ENCODE measurements at places on chromosomes 3 and 15. TPM values are rescaled to one million over a fixed set of nuclear protein-coding genes. Genes with fewer than 3 reads are reported as not detected.
A peak's percentile ranks its signal among the peaks of the same experiment; 100 is the strongest.

CFAP44 gene
- total RNA-seq = 5.7 TPM

MCTP2 gene
- 14.6 TPM for total RNA-seq

EFCC1 gene
- total RNA-seq = 9.1 TPM

FBXO40 gene
- not detected for total RNA-seq

DNA sequence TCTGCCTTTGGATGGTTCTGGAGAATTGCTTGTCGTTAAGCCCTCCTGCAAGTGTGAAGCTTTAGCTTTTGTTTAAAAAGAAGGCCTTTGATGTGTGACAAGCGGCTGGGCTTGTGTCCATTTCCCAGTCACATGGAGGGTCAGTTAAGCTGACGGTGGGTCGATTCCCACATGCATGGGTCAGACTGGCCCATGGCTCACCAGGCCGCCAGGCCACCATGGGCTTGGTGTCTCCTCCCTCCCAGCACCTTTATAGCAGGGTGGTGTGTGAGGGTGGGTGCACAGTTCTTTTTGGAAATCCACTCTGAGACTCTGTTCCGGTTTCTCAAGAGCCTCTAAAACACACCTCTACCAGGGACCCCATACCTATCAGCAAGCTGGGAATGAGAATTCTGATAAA, 67.2 kb downstream of the SCN5A start:
- H3K27me3 ChIP-seq = no peaks in the 10 kb centered on the region
- peak; percentile 64 for DNase-seq
- no peak overlapping the region for H3K27ac ChIP-seq
- peaks cover 32% of the 10 kb centered on the region for H3K4me1 ChIP-seq
- H3K36me3 ChIP-seq = no peaks in the 10 kb centered on the region

DNA sequence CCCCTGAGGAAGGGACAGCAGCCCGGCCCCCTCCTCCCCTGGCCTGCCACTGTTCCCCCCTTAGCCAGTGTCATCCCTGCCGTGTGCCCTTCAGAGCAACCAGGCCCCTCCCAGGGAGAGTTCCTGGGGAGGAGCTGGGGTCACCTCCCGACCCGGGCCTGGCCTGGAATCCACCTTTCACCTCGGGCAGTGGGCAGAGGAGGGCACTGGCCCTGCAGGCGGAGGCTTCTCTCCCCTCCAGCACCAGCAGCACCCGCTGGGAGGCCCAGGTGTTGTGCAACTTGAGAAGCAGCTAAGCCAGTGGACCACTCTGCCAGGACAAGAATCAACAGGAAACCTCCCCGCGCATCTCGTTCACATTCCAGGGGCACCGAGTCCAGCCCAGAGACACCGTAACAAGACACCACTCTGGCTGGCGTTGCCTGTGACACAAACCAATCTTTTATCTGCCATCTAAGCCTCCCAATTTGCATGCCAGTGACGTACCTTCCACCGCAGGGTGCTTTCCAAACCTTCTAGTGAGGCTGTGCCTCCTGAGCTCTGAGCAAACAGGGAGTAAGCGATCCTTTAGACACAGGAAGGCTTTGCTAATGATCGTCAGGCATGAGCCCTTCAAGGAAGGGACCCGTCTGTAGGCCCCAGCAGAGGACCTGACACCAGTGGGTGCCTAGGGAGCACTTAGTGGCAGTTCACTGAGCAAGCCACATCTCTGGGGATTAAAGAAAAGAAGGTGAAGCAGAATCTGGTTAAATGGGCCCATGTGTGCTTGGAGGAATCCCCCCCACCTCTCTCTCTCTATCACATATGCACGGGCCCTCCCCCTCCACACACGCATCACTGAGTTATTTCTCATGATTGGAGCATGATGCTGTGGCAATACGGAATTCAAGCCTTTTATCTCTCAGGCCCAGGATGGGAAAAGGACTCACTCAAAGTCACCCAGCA, 98.9 kb upstream of the TLE3 start:
- no peak for DNase-seq
- H3K27me3 ChIP-seq = no peaks in the 10 kb centered on the region
- peak overlapping the region; percentile 73 for H3K27ac ChIP-seq
- no peaks in the 10 kb centered on the region for H3K36me3 ChIP-seq
- no peak overlapping the region for H3K4me3 ChIP-seq

- no peaks in the 10 kb centered on the region for H3K27me3 ChIP-seq
- H3K4me1 ChIP-seq = peaks cover 17% of the 10 kb centered on the region
- no peaks in the 10 kb centered on the region for H3K36me3 ChIP-seq
- DNase-seq = no peak
Measured at GRCh38 chr3:118497274-118497673, 537.4 kb downstream of the IGSF11 start.

DNA sequence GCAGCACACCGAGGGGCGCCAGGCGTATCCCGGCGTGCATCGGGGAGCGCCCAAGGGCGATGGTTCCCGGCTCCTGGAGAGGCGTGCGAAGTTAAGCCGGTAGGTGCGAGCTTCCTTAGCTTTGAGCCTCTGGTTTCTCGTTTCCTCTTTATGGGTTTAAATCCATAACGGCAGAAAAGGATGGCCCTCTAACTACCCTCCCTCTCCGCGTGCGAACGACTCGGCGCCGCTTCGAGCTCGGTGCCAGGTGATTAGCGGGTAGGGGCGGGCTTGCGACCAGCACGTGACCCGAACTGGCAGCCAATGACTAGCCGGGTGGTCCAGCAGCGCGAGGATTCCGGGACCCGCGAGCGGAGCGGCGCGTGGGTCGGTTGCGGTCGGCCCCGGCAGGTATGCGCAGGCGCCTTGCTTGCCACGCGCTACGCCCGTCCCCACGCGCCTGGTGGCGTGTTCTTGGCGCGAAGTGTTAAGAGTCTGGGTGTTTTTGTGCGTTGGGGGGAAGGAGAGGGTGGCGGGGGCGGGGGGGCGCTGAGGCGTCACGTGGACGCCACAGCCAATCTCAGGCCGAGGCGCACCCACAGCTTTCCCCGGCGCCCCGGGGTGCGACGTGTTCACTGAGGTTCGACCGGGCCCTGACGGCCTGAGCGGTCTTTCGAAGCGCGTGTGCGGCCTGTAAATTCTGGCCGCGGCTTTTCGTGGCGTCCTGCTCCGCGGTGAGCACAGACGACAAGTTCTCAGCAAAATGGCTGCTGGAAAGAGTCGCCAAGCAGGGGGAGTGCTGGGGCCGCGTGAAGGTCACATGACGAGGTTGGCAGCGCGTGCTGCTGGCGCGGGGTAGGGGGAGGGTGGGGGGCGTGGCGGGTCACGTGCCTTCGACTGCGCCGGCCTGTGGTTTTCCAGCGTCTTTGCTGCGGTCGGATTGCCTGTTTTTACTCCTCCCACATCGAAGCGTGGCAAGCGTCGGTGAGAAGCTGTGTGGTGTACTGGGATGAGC, 38.7 kb upstream of the MGA start:
- DNase-seq = peak; percentile 95
- no peaks in the 10 kb centered on the region for H3K36me3 ChIP-seq
- H3K27me3 ChIP-seq = no peaks in the 10 kb centered on the region
- peaks cover 20% of the 10 kb centered on the region for H3K4me1 ChIP-seq
- H3K27ac ChIP-seq = peak overlapping the region; percentile 83

DNA sequence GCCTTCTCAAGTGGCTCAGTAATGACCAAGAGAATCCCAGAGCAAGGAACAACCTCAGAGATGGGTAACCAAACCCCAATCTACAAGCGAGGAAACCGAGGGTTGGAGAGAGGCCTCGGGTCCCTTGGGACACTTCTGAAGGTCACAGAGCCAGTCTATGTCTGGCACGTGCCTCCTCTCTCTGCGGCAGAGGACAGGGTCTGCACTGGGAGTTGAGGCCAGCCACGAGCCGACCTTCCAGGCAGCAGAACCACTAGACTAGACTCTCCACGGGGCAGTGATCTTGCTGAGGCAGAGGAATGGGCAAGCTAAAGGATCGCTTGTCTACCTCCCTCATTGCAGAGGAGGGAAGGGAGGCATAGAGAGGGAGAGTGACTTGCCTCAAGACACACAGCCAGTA, 100.6 kb upstream of the SMAD3 start:
- H3K4me3 ChIP-seq = no peak overlapping the region
- H3K36me3 ChIP-seq = no peaks in the 10 kb centered on the region
- DNase-seq = no peak
- H3K27ac ChIP-seq = no peak overlapping the region
- no peaks in the 10 kb centered on the region for H3K27me3 ChIP-seq

DNA sequence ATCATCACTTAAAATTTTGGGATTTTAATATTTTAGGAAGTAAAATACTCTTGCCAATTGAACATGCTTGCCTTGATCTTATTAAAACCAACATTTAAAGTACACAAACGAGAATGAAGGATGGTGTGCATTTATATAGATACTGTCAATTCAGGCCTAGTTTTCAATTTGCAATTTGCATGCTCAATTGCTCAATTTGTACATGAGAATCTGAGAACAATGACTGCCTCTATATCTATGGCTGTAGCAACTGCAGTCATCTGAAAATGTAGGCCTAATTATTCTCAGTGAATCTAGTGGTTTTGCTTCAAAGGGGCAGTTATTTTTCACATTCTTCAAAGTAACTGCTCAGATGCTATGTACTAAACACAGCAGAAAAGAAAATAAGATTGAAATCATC, 18.8 kb downstream of the ZBBX start:
- DNase-seq = no peak
- H3K4me3 ChIP-seq = no peak overlapping the region
- no peaks in the 10 kb centered on the region for H3K27me3 ChIP-seq

DNA sequence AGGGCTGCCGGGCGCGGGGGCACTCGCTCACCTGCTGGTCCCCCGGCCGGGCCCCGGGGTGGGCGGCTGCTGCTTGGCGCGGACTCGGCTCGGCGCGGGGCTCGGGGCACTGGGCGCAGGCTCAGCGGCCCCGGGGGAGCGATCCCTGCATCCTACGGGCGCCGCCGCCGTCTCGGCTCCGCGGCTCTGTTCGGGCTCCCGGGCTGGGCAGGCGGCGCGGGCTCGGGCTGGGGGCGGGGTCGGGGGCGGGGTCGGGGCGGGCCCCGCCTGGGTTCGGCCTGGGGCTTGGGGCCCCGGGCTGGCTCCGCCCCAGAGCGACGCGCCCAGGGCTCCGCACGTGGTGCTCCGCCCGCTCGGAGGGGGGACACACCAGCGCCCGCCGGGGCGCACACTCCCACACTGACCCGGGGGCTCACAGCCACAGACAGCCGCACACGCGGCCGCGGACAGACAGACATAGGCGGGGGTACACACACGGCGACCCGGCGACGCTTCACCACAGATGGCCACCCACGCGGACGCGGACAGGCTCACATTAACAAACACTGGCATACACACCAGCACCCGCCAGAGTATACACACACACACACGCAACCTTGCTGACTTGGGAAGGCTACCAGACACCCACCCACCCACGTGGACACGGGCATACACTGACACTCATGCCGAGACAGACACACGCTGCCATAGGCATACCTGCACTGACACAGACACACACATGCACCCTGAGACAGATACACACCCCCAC, at the start of gene SCN5A:
SCN5A (minus strand) TSS at position 188 of the 748 bp plus-strand sequence. CDS start 16,380 bp downstream, outside the sequence.
- peaks cover 28% of the 10 kb centered on the region for H3K27me3 ChIP-seq
- no peaks in the 10 kb centered on the region for H3K36me3 ChIP-seq
- peak; percentile 86 for DNase-seq
- H3K4me3 ChIP-seq = peak within 1 kb of the TSS; percentile 70
- H3K4me1 ChIP-seq = peaks cover 31% of the 10 kb centered on the region

- peaks cover 10% of the 10 kb centered on the region for H3K4me1 ChIP-seq
- no peak overlapping the region for H3K4me3 ChIP-seq
- DNase-seq = no peak
- H3K36me3 ChIP-seq = no peaks in the 10 kb centered on the region
- no peak overlapping the region for H3K27ac ChIP-seq
- H3K27me3 ChIP-seq = no peaks in the 10 kb centered on the region
Measured at GRCh38 chr15:75171408-75171807, 30.3 kb upstream of the C15orf39 start.

DNA sequence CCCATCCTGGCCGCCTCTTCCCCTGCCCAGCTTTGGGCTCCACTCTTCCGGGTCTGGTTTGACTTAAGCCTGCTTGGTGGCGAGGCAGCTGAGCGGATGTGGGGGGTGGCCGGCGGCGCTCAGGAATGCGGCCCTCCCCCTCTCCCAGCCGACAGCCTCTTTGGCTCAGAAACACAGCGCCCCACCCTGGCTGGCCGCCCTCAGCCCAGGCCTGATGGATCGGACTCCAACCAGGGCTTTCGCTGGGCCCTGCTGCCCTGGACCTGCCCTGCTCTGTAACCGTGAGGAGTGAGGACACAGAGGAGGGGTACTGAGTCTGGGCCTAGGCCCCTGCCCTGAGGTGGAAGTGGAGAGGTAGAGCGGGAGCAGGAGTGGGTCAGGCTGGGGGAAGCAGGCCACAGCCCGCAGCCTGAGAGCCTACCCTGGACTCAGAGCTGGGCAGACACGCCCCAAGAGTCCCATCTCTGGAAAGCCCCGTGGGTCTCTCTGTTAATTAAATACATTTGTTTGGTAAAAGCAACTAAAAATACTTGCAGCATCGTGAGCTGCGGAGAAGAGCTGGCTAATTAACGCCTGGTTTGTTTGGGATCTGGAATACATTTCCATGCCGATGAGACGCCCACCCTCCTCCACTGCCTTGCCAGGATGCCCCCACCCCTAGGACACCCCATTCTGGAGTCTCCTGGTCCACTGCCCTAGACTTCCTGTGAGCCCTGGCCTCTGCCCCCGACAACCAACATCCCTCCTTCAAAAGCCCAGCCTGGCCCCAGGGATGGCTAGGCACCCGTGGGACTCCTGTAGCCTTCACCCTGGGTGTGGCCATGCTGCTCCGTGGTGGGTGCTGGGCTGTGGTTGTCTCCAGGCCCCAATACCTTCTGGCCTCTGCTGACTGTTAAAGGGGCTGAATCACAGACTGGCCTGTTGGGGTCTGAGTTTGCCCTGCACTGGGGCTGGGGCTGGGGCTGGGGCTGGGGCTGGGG, 19.6 kb downstream of the PLXNA1 start:
- DNase-seq = peak; percentile 95
- no peaks in the 10 kb centered on the region for H3K36me3 ChIP-seq
- peaks cover 65% of the 10 kb centered on the region for H3K4me1 ChIP-seq
- no peaks in the 10 kb centered on the region for H3K27me3 ChIP-seq
- peak overlapping the region; percentile 64 for H3K27ac ChIP-seq

DNA sequence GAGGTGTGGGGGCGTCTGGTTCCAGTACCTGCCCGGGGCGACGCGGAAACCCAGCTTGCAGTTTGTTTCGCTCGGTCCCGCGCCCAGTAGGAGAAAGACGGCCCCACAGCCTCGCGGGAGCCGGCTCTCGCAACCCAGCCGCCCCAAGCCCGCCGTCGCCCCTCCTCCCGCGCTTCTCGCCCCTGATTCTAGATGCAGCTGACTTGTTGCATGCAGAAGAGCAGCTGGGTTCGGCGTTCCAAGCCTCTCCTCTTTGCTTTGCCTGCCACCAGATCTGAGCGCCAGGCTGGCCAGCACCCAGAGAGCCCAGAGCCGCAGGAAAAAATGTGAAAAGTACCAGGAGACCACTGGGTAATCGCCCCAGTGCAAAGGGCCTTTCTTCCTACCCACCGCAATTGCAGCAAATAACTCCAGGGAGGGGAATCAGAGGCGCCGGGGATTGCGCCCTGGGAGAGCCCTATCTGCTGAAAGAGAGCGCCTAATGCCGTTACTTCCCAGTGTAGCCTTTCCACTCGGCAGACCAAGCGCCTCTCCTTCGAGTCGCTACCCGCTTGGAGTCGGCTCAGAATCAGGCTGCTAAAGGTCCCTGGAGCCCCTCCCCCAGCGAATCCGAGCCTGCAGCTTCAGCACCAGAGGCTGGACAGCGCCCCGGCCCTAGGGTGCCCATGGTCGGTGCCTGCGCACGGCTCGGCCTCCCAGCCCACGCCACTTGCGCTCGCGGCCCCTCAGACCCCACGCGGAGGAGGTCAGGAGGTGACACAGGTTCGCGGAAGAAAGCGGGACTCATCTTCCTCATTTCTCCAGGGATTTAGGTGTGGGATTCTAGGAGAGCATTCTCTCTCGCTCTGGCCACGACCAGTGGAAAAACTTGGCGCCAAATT, 15.7 kb upstream of the AEN start:
- peak overlapping the region; percentile 8 for H3K4me3 ChIP-seq
- H3K4me1 ChIP-seq = peaks cover 18% of the 10 kb centered on the region
- DNase-seq = no peak
- no peaks in the 10 kb centered on the region for H3K36me3 ChIP-seq

All from esophagus muscularis mucosa (tissue), 4 donors.